Activated T-cell treated with anti-CD3 and anti-CD28 coated beads, Interleukin-2, amount 50 U/mL, for 72 hours (primary cell): ENCODE measurements at places on chromosomes 16 and 17.

DNA sequence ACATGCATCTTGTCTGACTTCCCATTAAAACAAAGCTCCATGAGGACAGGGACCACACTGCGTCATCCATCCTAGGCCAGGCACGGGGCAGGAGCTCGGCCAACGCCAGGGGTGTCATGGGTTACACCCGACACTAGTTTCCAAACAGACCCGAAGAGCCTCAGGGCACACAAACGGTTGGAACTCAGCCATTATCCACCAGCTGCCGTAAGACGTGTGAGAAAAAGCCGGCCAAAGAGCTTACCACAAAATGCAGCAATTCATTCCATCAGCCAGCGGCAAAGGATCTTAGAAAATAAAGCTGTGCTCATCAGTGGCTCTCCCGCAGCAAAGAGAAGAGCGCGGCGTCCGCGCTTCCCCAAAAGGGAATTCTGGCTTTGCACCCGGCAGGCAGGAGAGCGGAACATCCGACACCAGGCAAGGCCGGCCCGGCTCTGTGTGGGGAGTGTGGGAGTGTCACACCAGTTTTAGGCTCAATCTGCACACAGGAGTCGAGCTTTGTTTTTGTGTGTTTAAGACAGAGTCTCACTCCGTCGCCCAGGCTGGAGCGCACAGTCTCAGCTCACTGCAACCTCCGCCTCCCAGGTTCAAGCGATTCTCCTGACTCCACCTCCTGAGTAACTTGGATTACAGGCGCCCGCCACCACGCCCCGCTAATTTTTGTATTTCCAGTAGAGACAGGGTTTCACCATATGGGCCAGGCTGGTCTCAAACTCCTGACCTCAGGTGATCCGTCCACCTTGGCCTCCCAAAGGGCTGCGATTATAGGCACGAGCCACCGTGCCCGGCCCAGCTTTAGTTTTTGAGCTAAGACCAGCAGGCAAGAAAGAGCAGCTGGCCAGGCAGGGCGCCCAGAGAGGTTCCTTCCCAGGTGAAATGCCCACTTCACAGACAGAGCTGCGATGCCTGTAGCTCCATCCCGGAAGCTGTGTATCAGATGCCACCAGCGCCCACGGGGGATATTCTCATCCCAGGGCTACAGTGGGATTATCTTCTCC lies 1.5 kb downstream of the SLC38A8 start:
- DNase-seq = no peak

- DNase-seq = no peak
Measured at GRCh38 chr16:17296431-17296830, 174.3 kb downstream of the XYLT1 start.

- DNase-seq = no peak
Measured at GRCh38 chr17:57370619-57371018, 114.3 kb downstream of the MSI2 start.

DNA sequence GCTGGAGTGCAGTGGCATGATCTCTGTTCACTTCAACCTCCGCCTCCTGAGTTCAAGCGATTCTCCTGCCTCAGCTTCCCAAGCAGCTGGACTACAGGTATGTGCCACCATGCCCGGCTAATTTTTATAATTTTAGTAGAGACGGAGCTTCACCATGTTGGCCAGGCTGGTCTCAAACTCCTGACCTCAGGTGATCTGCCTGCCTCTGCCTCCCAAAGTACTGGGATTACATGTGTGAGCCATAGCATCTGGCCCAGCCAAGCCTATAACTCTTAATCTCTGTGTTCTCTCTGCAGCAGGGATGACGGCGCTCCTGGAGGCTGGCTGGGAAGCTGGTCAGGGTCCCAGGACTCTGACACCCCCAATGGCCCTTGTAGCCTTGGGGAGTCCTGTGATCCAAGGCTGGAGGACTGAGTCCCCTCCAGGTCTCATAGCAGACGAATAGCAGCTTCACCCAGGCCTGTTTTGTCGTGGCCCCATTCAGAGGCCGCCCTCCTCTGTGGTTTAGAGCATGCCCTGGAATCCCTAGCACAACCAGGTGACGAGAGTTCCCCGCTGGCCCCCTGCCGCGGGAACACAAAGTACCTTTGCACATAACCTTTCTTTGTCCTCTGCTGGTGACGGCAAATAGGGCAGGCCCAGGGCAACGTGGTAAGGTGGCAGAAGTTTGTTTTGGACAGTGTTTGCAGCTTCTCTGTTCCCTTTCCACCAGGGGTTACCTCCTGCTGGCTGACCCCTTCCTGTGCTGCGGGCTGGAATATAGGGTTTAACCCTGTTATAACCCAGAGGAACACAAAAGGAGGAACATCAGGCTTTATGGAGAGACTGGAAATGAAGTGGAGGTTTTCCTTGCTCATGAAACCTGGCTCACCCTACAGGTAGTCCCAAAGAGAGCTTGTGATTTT lies 43.0 kb upstream of the TOB1 start:
- peak; percentile 44 for DNase-seq

- DNase-seq = no peak
Measured at GRCh38 chr16:20315764-20316163, 11.5 kb downstream of the GP2 start.

DNA sequence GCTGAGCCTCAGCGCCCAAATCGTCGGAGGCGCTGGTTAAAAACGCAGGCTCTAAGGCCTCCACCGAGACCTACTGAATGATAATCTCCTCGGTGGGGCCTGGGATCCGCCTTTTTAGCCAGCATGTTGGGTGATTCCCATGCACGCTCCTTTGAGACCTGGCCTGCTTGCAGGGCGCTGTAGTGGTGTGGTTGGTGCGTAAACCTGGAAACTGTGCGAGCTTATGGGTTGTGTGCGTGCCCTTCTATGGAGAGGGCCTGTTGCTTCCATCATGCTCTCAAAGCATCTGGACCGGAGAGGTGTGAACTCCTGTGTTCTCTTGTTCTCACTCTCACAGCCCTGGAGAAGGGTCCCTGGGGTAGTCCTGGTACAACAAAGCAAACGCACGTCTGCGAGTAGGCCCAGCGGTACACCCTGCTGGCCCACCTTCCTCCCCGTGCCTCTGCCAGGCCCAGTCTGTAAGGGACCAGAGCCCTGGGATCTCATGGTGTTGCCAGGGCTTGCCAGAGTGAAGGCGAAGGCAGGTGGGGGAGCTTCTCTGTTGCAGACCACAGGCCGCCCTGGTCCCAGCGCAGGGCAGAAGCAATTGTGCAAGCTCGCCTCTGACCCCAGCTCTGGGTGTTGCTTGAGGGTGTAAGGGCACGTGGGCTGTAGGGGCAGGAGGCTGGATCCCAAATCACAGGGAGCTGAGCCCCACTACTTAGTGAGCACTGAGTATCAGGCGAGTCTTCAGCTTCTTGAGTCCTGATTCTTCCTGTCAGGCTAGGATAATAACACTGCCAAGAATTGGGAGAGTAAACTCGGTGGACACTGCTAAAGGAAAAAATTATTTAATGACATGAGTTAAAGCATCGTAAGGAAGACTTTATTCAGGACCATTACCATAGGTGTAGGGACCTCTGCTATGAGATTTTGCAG lies 879 bp upstream of the LRRC75A start:
- DNase-seq = no peak

GRCh38 chr17:8151641-8152111 lies 528 bp downstream of the PER1 start:
- peak; percentile 33 for DNase-seq

- no peak for DNase-seq
Measured at GRCh38 chr16:10834766-10835165, 16.2 kb upstream of the TVP23A start.

GRCh38 chr17:69084911-69085310 lies 24.2 kb upstream of the ABCA9 start:
- no peak for DNase-seq

DNA sequence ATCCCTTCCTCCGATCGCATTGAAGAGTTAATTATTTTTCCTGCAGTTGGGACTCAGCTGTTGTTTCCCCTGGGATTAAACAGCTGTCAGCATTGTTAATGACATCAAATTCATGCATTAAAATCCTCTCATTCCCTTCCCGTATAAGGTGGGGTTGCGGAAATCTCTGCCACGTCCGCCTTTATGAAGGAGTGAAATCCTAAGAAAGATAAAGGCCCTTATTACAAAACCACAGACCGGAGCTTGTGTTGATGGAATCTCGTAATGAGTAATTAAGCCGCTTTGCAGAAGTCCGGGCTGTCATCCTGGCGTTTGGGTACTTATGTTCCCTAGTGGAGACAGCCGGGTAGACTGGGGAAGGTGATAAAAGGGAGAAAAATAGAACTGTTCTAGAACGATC lies 627.6 kb downstream of the MAF start:
- DNase-seq = no peak

DNA sequence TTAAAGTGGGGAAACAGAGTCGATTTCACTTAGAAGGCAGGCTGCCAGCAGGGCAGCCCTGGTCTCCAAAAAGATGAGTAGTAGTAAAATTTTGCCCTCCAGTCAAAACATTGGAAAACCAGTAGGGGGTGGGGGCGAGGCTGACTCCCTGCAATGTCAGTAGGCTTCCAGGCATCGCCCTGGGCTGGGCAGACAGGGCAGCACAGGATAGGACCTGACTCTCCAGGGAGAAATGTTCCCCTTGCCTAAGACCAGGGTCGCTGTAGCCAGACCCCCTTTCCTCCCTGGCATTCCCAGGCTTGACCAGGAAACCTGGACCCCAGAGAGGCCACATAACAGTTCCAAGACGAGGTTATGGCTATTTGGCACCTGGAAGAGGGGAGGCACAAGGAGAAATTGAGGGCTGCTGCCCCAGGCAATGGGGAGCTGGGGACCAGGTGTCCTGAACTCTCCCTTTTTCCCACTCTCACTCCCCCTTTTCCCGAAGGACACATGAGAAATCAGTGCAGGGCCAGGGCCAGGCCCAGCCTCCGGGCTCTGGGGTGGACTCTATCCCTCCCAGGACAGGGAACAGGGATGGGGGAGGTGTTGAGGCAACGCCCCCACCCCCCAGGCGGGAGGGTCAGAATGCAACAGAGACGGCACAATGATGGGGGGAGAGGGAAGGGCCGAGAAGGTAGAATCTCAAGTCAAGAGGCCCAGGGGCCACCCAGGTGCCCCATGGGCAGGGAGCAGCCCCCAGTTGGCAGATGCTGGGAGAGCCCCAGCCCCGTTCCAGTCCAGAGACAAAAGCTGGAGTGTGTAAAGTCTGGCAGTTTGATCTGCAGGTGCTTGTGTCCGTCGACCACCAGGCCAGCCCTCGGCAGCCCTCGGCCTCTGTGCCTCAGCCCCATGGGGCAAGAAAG lies 4.5 kb upstream of the SAMD14 start:
- DNase-seq = no peak

GRCh38 chr17:62671553-62671952 lies 44.1 kb downstream of the MRC2 start:
- no peak for DNase-seq

DNA sequence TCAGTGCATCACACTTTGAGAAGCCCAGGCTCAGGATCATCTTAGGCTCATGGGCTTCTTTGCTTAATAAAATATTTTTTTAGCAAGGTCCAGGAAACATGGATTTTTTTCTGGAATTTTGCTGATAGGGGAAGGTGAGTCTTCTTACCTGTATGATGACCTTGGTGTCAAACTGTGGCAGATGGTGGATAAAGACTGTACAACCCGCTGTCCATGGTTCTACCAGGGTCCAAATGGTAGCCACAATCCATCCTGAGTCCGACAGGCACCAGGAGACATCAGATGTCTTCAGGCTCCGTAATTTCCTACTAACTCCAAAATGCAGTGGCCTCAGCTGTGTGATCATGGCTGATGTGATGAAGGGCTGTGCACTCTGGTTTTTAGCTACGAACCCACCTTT lies 27.8 kb downstream of the ACSM1 start:
- DNase-seq = no peak

DNA sequence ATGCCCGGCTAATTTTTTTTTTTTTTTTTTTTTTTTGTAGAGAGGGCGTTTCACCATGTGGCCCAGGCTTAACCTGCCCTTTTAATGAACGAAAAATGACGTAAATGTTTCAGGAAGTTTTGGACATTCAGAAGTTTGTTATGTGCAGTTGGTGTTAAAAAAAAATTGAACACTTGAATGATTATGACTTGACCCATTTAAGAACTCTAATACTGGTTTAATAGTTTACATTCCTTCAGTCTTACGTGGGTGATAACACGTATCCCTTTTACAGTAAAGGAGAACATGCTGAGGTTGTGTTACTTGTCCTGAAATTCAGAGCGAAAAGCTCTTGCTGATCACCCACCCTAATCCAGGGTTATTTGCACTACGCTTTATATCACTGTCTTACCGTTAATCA lies 1.7 kb downstream of the MLYCD start:
- DNase-seq = no peak

GRCh38 chr16:12390074-12390605 lies 413.5 kb downstream of the CPPED1 start:
- DNase-seq = no peak

DNA sequence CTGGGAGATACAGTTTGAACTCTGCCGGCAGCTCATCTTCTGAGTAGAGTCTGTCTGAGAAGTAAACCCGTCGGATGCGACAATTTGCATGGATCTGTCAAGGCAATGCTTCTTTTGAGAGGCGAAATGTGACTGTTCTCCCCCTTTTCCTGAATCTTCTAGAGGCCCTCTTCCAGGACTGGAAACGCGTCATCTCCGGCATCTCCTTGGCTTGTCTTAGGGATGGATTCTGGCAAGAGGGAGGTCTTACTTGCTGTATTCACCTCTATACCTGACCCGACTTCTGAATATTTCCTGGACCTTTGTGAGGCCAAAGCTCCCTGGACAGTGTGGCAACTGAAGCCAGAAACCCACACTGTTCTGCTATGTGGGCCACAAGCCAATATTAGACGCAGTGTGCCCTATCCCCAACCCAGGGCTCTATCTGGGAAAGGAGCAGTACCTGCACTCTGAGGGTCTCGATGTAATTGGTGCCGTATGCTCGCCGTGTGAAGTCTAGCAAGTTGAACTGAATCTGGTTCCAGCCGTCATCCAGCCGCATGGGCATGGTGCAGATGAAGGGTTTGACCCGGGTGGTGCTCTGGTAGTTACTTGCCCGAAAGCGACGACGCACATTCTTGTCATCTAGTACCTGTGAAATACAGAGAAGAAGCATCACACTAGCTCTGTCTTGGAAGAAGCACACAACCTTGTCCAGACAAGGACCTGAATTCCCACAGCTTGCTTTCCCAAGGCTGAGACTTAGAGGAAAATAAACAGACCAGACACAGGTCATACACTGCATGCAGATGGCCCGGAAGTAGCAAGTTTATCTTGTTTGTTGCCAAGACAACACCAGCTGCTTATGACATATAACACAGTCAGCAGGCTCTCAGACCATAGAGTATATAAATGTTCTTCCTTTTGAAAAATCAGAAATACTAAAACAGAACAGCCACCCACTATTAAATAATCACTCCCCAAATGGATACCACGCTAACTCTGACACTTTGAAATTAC lies 14.1 kb downstream of the CFAP20 start:
- DNase-seq = no peak

DNA sequence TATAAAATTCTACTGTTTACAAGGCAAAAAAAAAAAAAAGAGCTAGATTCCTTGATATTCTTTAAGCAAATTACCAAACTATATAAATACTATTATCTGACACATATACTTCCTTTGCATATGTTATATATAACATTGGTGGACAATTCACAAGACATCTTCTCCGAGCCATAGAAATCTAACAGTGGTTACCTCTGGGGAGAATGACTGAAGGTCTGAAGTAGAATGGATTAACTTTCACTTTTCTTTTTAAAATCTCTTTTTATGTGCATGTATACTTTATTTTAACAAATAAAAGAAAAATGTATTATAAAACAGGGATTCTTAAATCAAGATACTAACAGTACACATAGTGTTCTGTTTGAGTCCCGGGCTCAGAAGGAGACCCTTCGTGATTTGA lies 131.0 kb downstream of the MRTFB start:
- no peak for DNase-seq
